ENCODE measurements at places on chromosomes 13 and 19. TPM values are rescaled to one million over a fixed set of nuclear protein-coding genes. Genes with fewer than 3 reads are reported as not detected.

- no peak overlapping the region for H3K27ac ChIP-seq
- H3K4me3 ChIP-seq: no peak overlapping the region
- no peaks in the 10 kb centered on the region for H3K27me3 ChIP-seq
- H3K36me3 ChIP-seq: no peaks in the 10 kb centered on the region
- no peaks in the 10 kb centered on the region for H3K4me1 ChIP-seq
Measured at GRCh38 chr13:103029798-103030197, 36.4 kb downstream of the SLC10A2 start.

- no peak overlapping the region for H3K27ac ChIP-seq
- H3K36me3 ChIP-seq: no peaks in the 10 kb centered on the region
- DNase-seq: no peak
- H3K4me1 ChIP-seq: no peaks in the 10 kb centered on the region
Measured at GRCh38 chr13:39379118-39379517, 223.9 kb downstream of the LHFPL6 start.

ODAD3 gene
- total RNA-seq: not detected

SSC5D gene
- 18.9 TPM for total RNA-seq

GRCh38 chr13:109214393-109214792 lies 572.0 kb downstream of the IRS2 start:
- no peaks in the 10 kb centered on the region for H3K27me3 ChIP-seq
- no peaks in the 10 kb centered on the region for H3K4me1 ChIP-seq
- no peaks in the 10 kb centered on the region for H3K36me3 ChIP-seq
- peak overlapping the region; percentile 9 for H3K27ac ChIP-seq
- DNase-seq: no peak

ZNF611 gene
- total RNA-seq: 10.8 TPM

GRCh38 chr13:113726961-113727411 lies 32.0 kb upstream of the TMEM255B start:
- DNase-seq: no peak
- no peak overlapping the region for H3K4me3 ChIP-seq
- no peaks in the 10 kb centered on the region for H3K36me3 ChIP-seq
- no peak overlapping the region for H3K27ac ChIP-seq
- no peaks in the 10 kb centered on the region for H3K27me3 ChIP-seq

UBE2L5 gene
- 1.6 TPM for total RNA-seq

- H3K36me3 ChIP-seq: no peaks in the 10 kb centered on the region
- H3K27ac ChIP-seq: no peak overlapping the region
- no peak for DNase-seq
- H3K27me3 ChIP-seq: no peaks in the 10 kb centered on the region
Measured at GRCh38 chr19:44792281-44792680, 14.6 kb downstream of the CBLC start.

- H3K27ac ChIP-seq: no peak overlapping the region
- H3K36me3 ChIP-seq: no peaks in the 10 kb centered on the region
- H3K4me1 ChIP-seq: no peaks in the 10 kb centered on the region
- no peak for DNase-seq
- H3K4me3 ChIP-seq: no peak overlapping the region
Measured at GRCh38 chr13:29260684-29261083, 334.8 kb downstream of the SLC7A1 start.

- no peaks in the 10 kb centered on the region for H3K27me3 ChIP-seq
- no peak for DNase-seq
Measured at GRCh38 chr19:18496167-18496979, 25.5 kb downstream of the ELL start.

GRCh38 chr13:68168448-68168847 lies 938.3 kb upstream of the PCDH9 start:
- H3K4me3 ChIP-seq: no peak overlapping the region
- no peaks in the 10 kb centered on the region for H3K4me1 ChIP-seq
- H3K27me3 ChIP-seq: no peaks in the 10 kb centered on the region
- no peak for DNase-seq
- H3K36me3 ChIP-seq: no peaks in the 10 kb centered on the region
- no peak overlapping the region for H3K27ac ChIP-seq

DNA sequence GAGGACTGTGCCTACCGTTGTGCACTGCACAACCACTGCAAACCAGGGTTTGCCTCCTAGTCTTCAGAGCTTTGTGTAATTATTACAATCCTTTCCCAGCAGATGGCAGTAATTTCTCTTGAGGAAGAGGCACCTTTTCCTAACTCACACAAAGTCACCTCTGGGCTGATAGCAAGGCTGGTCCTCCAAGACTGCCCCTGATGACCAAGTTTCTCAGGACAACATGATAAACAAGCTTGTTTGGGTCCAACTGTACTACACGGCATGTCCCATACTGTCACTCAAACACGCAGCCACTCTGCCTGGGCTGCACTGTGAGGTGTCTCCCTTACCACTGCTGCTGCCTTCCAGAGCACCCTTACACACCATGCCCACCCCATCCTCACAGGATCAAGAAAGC lies 39.3 kb downstream of the RFXAP start:
- no peak overlapping the region for H3K4me3 ChIP-seq
- H3K27me3 ChIP-seq: no peaks in the 10 kb centered on the region
- DNase-seq: no peak
- H3K4me1 ChIP-seq: no peaks in the 10 kb centered on the region
- no peak overlapping the region for H3K27ac ChIP-seq
- no peaks in the 10 kb centered on the region for H3K36me3 ChIP-seq

DNA sequence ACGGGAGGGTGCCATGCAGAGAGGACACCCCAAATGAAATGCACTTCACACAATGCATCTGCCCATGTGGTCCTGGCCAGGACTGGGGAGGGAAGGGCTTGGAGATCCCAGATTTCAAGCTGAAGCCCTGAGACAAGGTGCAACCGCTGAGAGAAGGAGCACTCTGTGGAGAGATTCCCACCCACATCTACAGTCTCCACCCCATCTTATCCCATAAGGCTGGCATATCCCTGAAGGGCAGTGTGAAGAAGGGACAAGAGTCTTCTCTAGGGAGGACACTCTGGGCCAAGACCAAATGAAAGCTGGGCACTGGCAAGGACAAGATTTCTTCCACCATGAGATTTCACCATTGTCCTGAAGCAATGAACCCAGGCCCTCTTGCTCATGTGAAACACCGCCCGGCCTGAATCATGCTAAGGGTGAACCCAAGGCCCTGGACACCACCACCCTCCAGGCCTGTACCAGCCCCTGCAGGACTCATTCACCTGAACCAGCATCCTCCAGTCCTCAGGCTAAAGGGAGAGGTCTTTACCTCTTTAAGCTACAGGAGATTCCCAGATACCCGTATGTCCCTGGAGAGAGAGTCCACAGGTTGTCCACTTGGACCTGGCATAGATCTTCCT lies 20.5 kb downstream of the CEACAM4 start:
- no peaks in the 10 kb centered on the region for H3K4me1 ChIP-seq
- no peaks in the 10 kb centered on the region for H3K36me3 ChIP-seq
- no peaks in the 10 kb centered on the region for H3K27me3 ChIP-seq
- H3K4me3 ChIP-seq: no peak overlapping the region
- DNase-seq: no peak

NRTN gene
- 6.6 TPM for total RNA-seq

GRCh38 chr19:57192077-57192420 lies 749 bp downstream of the ZNF264 start:
- H3K36me3 ChIP-seq: peaks cover 38% of the 10 kb centered on the region
- H3K4me3 ChIP-seq: peak overlapping the region; percentile 76
- H3K4me1 ChIP-seq: peaks cover 15% of the 10 kb centered on the region
- peak overlapping the region; percentile 85 for H3K27ac ChIP-seq

- peak within 1 kb of the TSS; percentile 91 for H3K27ac ChIP-seq
- H3K4me1 ChIP-seq: peaks cover 30% of the 10 kb centered on the region
- H3K4me3 ChIP-seq: peak within 1 kb of the TSS; percentile 82
- peak; percentile 75 for DNase-seq
Measured at GRCh38 chr19:49113762-49114629, at the start of gene LIN7B. TSS of gene LIN7B (plus strand) at chr19:49114370. CDS start at chr19:49114405, 35 bp downstream.

GRCh38 chr13:44048326-44048725 lies 168.6 kb downstream of the LACC1 start:
- H3K4me1 ChIP-seq: peaks cover 26% of the 10 kb centered on the region
- no peak overlapping the region for H3K27ac ChIP-seq
- H3K36me3 ChIP-seq: no peaks in the 10 kb centered on the region
- no peaks in the 10 kb centered on the region for H3K27me3 ChIP-seq
- DNase-seq: no peak

DNA sequence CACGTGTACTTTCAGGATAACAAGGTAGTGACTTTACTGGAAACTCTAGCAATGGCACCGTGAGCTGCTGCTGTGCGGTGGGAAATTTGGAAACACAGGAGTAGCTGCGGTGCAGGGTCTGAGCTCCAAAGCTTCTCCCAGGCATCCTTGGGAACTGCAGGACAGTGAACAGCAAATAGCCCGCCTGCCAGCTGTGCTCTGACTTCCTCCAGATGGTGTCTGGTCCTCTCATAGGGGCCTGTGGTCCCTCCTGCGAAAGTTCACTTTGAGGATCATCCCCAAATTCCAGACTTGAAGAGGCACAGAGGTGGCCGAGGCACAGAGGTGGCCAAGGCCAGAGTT lies 287.3 kb upstream of the MAB21L1 start:
- H3K4me3 ChIP-seq: no peak overlapping the region
- DNase-seq: no peak
- no peaks in the 10 kb centered on the region for H3K27me3 ChIP-seq
- no peak overlapping the region for H3K27ac ChIP-seq

TINCR gene
- 0.41 TPM for total RNA-seq

DNA sequence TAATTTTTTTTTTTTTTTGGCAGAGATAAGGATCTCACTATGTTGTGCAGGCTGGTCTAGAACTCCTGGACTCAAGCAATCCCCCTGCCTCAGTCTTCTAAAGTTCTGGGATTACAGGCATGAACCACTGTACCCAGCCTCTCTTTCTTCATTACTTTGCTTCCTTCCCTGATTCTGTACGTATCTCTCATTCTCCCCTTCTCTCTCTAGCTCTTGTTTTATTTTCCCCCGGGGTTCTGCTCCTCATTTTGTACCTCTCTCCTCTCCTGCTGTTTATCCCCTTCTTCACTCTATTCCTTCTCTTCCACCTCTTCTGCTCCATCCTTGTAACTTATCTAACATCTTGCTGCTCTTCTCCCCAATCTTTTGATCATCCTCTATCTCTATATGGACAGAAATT lies 46.5 kb downstream of the ZNF611 start:
- peaks cover 19% of the 10 kb centered on the region for H3K4me1 ChIP-seq
- peak overlapping the region; percentile 88 for H3K27ac ChIP-seq
- no peak for DNase-seq
- no peak overlapping the region for H3K4me3 ChIP-seq
- no peaks in the 10 kb centered on the region for H3K36me3 ChIP-seq

- H3K4me3 ChIP-seq: no peak overlapping the region
- peaks cover 13% of the 10 kb centered on the region for H3K4me1 ChIP-seq
- no peaks in the 10 kb centered on the region for H3K27me3 ChIP-seq
- no peak for DNase-seq
Measured at GRCh38 chr19:1611353-1611752, 6.1 kb upstream of the UQCR11 start.

PROZ gene
- not detected for total RNA-seq

- no peak overlapping the region for H3K4me3 ChIP-seq
- H3K36me3 ChIP-seq: peaks cover 4% of the 10 kb centered on the region
- H3K27ac ChIP-seq: no peak overlapping the region
- H3K4me1 ChIP-seq: no peaks in the 10 kb centered on the region
- no peak for DNase-seq
Measured at GRCh38 chr19:5065663-5066093, 96.8 kb downstream of the KDM4B start.

- H3K36me3 ChIP-seq: no peaks in the 10 kb centered on the region
- no peaks in the 10 kb centered on the region for H3K27me3 ChIP-seq
- no peaks in the 10 kb centered on the region for H3K4me1 ChIP-seq
- DNase-seq: no peak
- no peak overlapping the region for H3K27ac ChIP-seq
Measured at GRCh38 chr19:7200736-7201135, 93.5 kb downstream of the INSR start.

TMIGD2 gene
- total RNA-seq: not detected

SLITRK6 gene
- 0.66 TPM for total RNA-seq

- no peak for DNase-seq
- no peak overlapping the region for H3K27ac ChIP-seq
- H3K36me3 ChIP-seq: no peaks in the 10 kb centered on the region
- H3K4me1 ChIP-seq: no peaks in the 10 kb centered on the region
Measured at GRCh38 chr13:84118839-84119409, 236.7 kb upstream of the SLITRK1 start.

BEST2 gene
- total RNA-seq: 0.36 TPM

DNA sequence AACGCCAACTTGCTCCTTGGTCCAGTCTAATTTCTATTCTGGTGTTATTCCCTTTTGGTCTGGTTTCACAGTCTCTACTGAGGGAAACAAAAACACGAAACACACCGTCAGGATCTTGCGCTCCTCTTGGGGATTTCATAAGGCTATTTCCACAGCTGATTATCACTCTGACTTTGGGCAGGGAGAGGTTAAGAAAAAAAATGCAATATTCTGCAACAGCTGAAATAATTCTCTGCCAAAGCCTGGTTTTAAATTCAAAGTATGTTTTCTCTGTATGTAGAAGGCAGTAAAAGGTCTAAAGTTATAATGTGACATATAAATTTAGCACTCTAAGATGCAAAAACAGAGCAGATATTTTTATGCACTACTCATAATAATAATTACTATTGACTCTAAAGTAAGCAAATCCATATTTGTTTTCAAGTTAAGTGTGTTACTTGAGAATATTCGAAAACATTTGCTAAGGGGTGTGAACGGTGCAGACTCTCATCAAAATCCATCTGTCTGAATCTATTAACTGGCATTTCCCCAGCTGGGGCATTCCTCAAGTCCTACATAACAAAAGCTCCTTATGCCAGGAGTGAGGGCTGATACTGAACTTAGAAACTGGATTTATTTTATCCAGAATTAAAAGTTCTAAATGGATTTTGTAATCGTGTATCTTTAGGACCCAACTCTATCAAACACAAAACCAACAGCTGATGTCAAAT lies 38.4 kb upstream of the STARD13 start:
- H3K4me1 ChIP-seq: peaks cover 5% of the 10 kb centered on the region
- DNase-seq: no peak
- H3K27me3 ChIP-seq: no peaks in the 10 kb centered on the region

DNA sequence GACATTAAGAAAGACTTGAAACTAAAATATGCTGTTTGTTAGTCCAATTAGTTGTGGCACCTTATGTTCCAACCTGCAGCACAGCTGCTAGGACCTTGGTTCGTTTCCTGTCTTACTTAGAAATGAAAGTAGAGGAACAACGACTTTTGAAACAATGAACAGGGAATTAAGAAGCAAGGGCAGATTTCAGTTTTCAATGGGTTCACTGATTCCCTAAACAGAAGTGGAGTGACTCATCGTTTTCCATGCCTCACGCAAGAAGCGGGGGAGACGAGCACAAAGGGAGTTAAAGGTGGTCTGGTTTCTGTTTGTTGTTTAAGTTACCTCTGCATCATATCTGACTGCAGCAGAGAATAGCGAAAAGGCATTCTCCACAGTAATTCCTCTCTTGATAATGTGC lies 44.8 kb downstream of the PHF11 start:
- no peak for DNase-seq
- no peaks in the 10 kb centered on the region for H3K27me3 ChIP-seq
- H3K4me1 ChIP-seq: peaks cover 4% of the 10 kb centered on the region

Data from sigmoid colon (tissue), 7 donors.